ENCODE measurements at places on chromosomes 4 and X.

- no peak for DNase-seq
These were observed 26.0 kb downstream of the FRMD7 start for GRCh38 chrX:132101799-132102198.

GRCh38 chr4:82889287-82889686 lies 1.7 kb downstream of the SEC31A start:
- DNase-seq = no peak

DNA sequence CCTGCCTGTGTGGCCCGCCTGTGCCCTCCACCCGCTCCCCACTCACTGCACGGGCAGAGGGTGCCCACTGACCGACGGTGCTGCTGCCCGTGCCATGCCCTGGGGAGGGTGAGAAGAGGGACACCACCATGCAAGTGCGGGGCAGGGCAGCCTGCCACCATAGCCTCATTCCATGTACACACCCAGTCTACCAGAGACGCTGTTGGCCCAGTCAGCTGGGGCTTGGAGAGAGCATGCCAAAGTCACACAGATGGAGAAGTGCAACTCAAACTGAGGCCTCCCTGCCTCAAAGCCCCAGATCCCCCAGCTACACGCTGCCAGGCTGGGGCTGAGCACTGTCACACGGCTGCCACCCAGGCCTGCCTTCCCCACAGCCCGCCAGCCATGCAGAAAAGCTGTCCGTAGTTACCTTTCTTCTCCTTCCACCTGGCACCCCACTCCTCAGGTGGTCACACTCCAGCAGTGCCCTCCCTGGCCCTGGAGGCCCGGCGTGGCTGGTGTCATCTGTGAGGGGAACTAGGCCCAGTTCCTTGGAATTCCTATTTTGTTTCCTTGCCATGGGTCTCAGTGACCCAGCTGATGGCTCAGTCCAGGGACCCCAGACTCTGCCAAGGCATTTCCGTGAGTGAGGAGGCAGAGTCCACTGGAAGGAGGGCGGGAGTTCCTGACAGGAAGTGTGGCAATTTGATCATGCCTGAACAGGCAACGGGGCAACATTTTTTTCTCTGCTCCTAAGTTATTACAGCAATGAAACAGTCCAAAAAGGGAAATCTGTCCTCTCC lies at the start of gene SLC2A9:
TSS of gene SLC2A9 (minus strand) at position 627 of the 782 bp plus-strand sequence. CDS start at position 559, 68 bp downstream.
- no peak for DNase-seq

GRCh38 chrX:48996969-48997368 lies 5.1 kb downstream of the GRIPAP1 start:
- DNase-seq = no peak

DNA sequence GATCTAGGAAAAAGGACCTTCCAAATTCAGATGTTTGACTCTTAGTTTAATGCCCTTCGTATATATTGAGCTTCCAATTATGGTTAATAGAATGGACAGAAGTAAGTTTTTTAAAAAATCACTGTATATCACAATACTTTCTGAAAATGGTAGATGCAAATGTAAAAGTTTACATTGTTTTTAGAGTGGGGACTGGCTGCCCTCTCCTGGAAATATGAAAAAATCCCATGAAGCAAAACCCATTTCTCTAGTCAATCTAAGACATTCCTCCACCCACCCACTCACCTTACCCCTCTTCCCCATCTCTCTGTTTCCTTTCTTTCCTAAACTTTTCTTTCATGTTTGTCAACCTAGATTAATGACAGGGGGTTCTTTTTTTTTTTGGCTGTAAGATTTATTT lies 134.5 kb downstream of the ARHGAP6 start:
- no peak for DNase-seq

DNA sequence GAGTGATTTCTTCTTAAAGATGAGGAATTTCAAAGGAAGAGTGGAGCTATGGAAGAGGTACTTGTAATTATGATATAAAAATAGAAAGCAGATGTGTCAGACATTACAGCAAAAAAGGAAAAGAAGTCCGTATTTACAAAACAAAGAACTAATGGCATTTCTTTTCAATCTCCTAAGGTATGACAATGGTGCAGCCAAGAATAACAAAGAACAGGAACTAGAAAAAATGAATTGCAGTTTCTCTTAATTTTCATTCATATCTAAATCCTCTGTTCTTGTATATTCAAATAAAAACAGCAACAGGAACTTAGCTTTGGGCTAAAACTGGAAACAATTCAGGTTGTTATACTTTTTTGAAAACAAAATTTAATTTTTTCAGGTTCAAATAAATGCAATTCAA lies 105.1 kb downstream of the SPRY1 start:
- DNase-seq = no peak

DNA sequence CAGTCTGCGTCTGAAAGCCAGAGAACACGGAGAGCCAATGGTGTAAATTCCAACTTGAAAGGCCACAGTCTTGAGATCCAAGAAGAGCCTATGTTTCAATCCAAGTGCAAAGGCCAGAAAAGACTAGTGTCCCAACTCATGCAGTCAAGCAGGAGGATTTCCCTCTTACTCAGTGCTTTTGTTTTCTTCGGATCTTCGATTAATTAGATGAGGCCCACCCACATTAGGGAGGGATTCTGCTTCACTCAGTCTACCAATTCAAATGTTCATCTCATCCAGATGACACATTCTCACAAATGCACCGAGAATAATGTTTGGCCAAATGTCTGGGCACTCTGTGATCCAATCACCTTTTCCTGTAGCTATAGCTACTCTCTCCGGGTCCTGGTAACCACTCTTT lies 91.5 kb upstream of the S100G start:
- DNase-seq = no peak

- no peak for DNase-seq
These were observed 2.0 kb downstream of the RAB40A start for GRCh38 chrX:103517246-103517645.

- no peak for DNase-seq
These were observed 1.3 kb upstream of the ING2 start for GRCh38 chr4:183503497-183504063.

Data from activated naive CD4-positive, alpha-beta T cell treated with anti-CD3 and anti-CD28 coated beads, Interleukin-2, amount 50 U/mL, for 16 hours (primary cell).